ENCODE measurements at places on chromosomes 3 and 15.

GRCh38 chr3:122671553-122671952, 9.1 kb upstream of the PARP14 start:
- DNase-seq = no peak

DNA sequence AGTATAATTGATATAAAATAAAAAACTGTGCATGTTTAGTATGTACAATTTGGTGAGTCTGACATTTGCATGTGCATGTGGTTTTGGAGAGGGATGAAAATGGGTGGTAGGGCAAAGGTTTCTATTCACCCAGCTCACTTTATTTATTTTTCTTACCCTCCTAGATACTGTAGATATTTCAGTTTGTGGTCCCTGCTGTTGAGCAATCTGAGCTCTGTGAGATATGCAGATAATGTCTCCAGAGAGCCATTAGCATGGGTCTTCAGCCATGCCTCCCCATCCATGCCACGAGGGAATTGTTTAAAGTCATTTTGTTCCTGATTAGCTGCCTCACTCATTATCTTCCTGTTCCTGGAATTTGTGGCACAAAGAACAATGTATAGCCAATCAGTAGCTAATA, 44.4 kb upstream of the B3GALNT1 start:
- DNase-seq = no peak

GRCh38 chr15:42148808-42149492, 7.5 kb downstream of the PLA2G4F start:
- no peak for DNase-seq

GRCh38 chr15:69748576-69749185, 296.1 kb downstream of the RPLP1 start:
- no peak for DNase-seq

- DNase-seq = no peak
Measured at GRCh38 chr3:49222002-49222401, 50.6 kb downstream of the KLHDC8B start.

DNA sequence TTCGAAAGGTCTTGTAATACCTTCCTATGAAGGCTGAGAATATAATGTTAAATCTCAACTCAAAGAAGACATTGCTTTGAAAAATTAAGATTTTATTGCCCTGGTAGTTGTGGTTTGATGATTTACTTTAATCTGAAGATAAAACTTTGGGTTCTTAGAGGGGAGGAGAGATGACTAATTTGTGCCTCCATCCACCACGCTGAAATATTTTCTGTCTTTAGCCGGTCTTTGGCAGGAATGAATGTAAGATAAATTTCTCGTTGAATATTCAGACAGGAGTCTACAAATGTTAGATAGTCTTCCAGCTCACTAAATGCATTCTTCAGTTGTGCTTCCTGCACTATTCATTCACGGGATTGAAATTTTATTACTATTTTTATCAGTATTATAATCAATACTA, 844.3 kb upstream of the NR2F2 start:
- no peak for DNase-seq

GRCh38 chr3:136464502-136464901, 214.4 kb downstream of the PCCB start:
- DNase-seq = no peak

DNA sequence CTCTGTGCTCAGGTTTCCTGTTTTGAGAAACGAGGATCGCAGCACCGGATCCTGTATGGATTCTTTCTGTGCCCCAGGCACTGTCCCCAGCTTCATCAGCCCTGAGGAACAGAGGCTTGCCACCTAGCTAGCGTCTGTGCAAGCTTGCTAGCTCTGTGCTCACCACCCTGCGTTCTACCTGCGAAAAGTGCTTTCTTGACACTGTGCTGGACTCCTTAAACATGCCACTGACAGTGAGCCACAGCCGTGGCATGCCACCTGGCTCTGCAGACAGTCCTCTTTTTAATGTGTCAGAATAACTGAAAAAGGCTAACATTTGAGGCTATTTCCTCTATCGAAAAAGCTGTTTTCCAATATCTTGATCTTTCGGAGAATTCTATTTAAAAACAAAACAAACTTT, 1.4 kb downstream of the PGPEP1L start:
- no peak for DNase-seq

GRCh38 chr3:106575029-106575428, 706.2 kb upstream of the CBLB start:
- no peak for DNase-seq

DNA sequence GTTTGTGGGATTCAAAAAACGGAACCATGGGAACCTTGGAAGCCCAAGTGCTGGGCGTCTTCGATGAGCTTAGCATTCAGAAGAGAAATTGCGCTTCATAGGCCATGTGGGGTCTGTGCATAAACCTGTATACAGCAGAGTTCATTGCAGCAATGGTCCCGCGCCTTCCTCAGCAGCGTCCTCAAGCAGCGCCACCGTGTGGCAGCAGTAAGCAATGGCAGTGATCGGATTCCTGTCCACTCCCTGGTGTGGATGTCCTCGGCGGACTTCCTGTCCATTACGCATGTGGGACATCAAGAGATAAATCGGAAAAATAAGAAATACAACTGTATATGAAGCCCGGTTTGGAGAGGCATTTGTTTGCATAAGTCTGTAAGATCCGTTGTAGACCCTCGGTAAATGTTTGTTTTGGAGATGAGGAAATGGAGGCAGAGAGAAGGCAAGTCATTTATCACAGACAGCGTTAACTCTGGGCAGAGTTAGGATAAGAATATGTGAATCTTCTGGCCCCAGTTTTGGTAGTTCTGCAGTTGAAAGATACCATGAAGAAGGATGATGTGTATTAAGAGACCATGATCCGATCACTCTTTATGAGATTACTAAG, 57.7 kb downstream of the CNTN4 start:
- DNase-seq = no peak

DNA sequence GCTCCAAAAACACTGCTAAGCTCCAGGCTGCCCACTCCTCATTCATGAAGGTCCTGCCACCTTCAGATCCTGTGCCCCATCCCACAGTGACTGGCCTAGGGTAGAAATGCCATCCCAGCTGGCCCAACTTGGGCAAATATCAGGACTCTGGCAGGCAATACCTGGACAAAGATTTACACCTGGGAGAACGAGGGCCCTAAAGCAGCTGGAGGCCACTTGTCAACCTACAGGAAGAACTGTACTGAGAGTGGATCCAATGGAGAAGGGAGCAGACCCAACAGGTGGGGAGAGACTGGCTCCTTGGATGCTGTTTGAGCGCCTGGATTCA, 57.1 kb upstream of the GATA2 start:
- DNase-seq = no peak

DNA sequence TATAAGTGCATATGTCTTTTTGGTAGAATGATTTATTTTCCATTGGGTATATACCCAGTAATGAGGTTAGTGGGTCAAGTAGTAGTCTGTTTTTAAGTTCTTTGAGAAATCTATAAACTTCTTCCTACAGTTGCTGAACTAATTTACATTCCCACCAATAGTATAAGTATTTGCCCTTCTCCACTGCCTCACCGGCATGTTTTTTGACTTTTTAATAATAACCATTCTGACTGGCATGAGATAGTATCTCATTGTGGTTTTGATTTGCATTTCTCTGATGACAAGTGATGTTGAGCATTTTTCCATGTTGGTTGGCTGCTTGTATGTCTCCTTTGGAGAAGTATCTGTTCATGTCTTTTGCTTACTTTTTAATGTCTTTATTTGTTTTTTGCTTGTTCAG, 94.1 kb upstream of the TP63 start:
- no peak for DNase-seq

DNA sequence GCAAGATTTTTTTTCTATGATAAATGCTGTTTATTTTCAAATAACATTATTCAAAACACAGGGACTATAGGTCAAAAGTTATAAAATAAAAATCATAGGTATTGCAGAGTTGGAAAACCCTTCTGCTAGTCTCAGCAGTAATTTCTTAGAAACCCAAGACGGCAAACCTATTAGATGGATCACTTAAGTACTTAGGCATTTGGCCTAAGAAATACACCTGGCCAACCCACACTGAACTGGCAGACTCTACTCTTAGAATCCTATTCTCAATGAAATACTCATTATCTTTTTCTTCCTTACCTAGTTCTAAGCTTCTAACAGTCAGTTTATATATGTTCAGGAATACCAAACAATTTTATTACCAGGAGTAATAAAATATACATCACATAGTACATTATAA, 30.5 kb upstream of the RIOX2 start:
- no peak for DNase-seq
